Progenitor cell of endocrine pancreas (in vitro differentiated cells): ENCODE measurements at places on chromosomes 1 and 21. TPM values are rescaled to one million over a fixed set of nuclear protein-coding genes. Genes with fewer than 3 reads are reported as not detected.

DNA sequence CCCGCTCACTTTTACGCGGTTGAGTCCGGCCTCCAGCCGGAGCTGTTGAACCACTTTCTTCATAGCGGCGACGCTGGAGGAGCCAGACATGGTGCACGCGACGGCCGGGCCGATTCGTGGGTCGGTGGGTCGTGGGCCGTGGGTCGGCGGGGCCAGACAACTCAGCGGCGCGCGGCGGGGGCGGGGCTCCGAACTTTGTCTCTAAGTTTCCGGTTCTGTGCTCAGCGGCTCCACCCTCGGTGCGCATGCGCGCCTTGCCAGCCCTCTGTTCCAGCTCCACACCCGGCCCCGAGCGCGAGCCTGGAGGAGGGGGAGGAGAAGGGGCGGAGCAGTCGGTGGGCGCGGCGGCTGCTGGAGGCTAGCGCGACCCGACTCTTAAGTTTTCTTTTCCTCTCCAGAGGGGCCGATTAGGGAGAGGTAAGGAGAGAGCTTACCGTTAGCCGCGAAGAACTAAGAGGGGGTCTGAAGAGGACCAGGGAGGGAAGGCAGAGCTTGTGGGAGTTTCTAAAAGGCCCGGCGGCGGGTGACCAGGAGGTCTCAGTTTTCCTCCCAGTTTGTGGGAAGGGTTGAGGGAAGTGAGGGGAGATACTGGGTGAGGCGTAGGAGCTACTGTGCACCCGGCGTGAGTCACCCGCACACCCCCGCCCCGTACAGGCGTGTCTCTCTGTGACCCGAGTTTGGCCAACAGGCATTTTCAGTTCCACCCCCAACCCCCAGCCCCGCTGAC, at the start of the genes GNG5 and SPATA1:
Gene GNG5 (minus strand): TSS at position 580 of the 727 bp plus-strand sequence. CDS start 490 bp downstream, at position 90.
Gene SPATA1 (plus strand): TSS at position 385 of the 727 bp plus-strand sequence. CDS start 9,974 bp downstream, outside the sequence.
- H3K27ac ChIP-seq = peak within 1 kb of the TSS; percentile 99
- H3K4me3 ChIP-seq = peak within 1 kb of the TSS; percentile 93
- H3K27me3 ChIP-seq = no peaks in the 10 kb centered on the region
- DNase-seq = peak; percentile 97
- H3K4me1 ChIP-seq = peaks cover 24% of the 10 kb centered on the region
- peaks cover 24% of the 10 kb centered on the region for H3K36me3 ChIP-seq

GRCh38 chr1:226632169-226632879, 83.8 kb downstream of the STUM start:
- H3K4me1 ChIP-seq = no peaks in the 10 kb centered on the region
- no peak overlapping the region for H3K4me3 ChIP-seq
- peak overlapping the region; percentile 56 for H3K27ac ChIP-seq
- DNase-seq = no peak

- no peaks in the 10 kb centered on the region for H3K27me3 ChIP-seq
- peaks cover 37% of the 10 kb centered on the region for H3K36me3 ChIP-seq
- H3K4me3 ChIP-seq = no peak overlapping the region
- H3K4me1 ChIP-seq = no peaks in the 10 kb centered on the region
- DNase-seq = no peak
These were observed 66.5 kb upstream of the RAVER2 start for GRCh38 chr1:64678366-64678765.

GRCh38 chr1:158547533-158547932, 6.7 kb downstream of the OR6Y1 start:
- peaks cover 2% of the 10 kb centered on the region for H3K27me3 ChIP-seq
- DNase-seq = no peak
- H3K27ac ChIP-seq = no peak overlapping the region
- H3K36me3 ChIP-seq = no peaks in the 10 kb centered on the region
- H3K4me3 ChIP-seq = no peak overlapping the region
- H3K4me1 ChIP-seq = no peaks in the 10 kb centered on the region

DNA sequence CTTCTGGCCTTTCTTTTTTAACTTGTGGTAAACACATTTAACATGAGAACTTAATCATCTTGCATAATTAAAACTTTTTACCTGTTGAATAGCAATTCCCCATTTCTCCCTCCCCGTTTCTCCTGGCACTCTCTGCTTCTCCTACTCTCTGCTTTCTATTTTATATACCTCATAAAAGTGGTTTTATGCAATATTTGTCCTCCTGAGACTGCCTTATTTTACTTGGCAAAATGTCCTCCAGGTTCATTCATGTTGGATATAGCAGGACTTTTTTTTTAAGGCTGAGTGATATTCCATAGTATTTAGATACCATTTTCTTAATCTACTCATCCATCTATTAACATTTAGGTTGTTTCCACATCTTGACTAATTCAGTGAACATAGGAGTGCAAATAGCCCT, 35.0 kb downstream of the BTG3 start:
- no peak overlapping the region for H3K27ac ChIP-seq
- peaks cover 7% of the 10 kb centered on the region for H3K36me3 ChIP-seq
- H3K27me3 ChIP-seq = no peaks in the 10 kb centered on the region
- DNase-seq = no peak

- DNase-seq = no peak
- H3K4me1 ChIP-seq = peaks cover 9% of the 10 kb centered on the region
- no peaks in the 10 kb centered on the region for H3K27me3 ChIP-seq
- no peak overlapping the region for H3K27ac ChIP-seq
- H3K4me3 ChIP-seq = no peak overlapping the region
These were observed 48.7 kb downstream of the TESK2 start for GRCh38 chr1:45442272-45442671.

GRCh38 chr21:25556091-25556490, 51.2 kb downstream of the MRPL39 start:
- H3K4me3 ChIP-seq = no peak overlapping the region
- no peak for DNase-seq
- H3K4me1 ChIP-seq = no peaks in the 10 kb centered on the region
- peaks cover under 1% of the 10 kb centered on the region for H3K36me3 ChIP-seq
- H3K27ac ChIP-seq = no peak overlapping the region

DNA sequence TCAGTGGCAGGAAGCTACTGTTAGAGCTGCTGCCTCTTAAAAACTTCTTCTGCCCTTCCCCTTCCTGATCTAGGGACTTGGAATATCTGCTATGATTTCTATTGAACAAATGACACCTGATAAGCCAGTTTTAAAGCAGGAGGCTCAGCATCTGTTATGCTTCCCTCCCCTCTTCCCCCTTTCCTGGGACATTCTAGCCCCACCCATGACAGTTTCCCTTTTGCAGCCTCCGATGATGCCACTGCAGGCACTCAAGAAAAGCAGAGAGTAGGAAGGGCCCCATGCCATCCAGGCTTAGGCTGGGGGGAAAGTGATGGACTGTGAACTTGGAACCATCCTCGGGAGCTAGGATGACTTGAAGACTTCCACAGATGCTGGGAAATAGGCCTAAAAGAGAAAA, 15.1 kb upstream of the EPB41 start:
- no peak overlapping the region for H3K4me3 ChIP-seq
- H3K27ac ChIP-seq = no peak overlapping the region
- no peaks in the 10 kb centered on the region for H3K4me1 ChIP-seq
- no peak for DNase-seq

DNA sequence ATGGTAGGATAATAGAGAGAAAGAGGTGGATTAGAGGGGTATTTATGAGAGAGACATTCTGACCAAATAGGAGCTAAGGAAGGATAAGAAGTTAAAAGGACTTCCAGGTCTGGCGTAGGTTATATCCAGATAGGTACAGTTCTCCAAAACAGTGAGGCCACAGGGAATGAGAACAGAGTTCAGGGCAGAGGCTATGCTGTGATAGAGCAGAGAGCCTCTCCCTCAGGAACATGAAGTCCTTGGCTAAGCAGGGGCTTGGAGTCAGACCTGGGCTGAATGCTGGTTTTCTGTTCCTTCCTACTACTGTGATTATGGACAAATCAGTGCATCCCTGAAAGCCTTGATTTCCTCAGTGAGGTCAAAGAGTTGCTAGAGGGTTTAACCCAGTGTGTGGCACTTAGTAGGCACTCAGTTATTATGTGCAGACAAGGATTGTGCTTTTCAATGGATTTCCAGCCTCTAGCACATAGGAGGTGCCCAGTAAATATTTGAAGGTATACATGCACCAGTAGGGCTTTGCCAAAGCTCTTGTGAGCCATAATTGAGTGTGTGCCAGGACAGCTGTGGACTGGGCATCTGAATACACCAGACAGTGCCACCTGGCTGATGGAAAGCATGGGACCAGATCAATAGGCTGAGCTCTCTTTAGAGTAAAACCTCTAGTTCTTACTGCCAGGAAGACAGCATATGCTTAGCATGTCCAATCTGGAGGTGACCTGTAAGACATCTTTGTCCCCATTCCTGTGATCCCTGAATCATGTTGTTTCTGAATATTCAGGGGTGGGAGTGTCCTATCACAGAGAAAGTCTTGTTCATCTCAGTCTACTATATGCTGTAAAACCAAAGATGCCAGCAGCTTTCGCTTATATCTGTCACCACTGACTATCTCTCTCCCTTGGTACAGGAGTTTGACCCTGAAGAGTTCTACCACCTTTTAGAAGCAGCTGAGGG, 111.1 kb downstream of the PIK3R3 start:
- no peaks in the 10 kb centered on the region for H3K4me1 ChIP-seq
- no peaks in the 10 kb centered on the region for H3K27me3 ChIP-seq
- peaks cover 5% of the 10 kb centered on the region for H3K36me3 ChIP-seq
- H3K27ac ChIP-seq = no peak overlapping the region
- DNase-seq = no peak

- H3K4me1 ChIP-seq = peaks cover 15% of the 10 kb centered on the region
- DNase-seq = no peak
- H3K36me3 ChIP-seq = peaks cover 4% of the 10 kb centered on the region
These were observed 379 bp downstream of the RER1 start for GRCh38 chr1:2391931-2392509.

- no peaks in the 10 kb centered on the region for H3K4me1 ChIP-seq
- H3K36me3 ChIP-seq = no peaks in the 10 kb centered on the region
- H3K27ac ChIP-seq = no peak overlapping the region
- H3K27me3 ChIP-seq = no peaks in the 10 kb centered on the region
These were observed 238.4 kb downstream of the GPATCH2 start for GRCh38 chr1:217392441-217392840.

- H3K27me3 ChIP-seq = peaks cover 4% of the 10 kb centered on the region
- no peaks in the 10 kb centered on the region for H3K36me3 ChIP-seq
- peaks cover 12% of the 10 kb centered on the region for H3K4me1 ChIP-seq
- H3K27ac ChIP-seq = peak overlapping the region; percentile 99
These were observed 647 bp downstream of the SDHB start for GRCh38 chr1:17053086-17053684.

GRCh38 chr1:247528812-247529474, 7.3 kb downstream of the OR2C3 start:
- H3K27me3 ChIP-seq = no peaks in the 10 kb centered on the region
- no peak overlapping the region for H3K4me3 ChIP-seq
- H3K27ac ChIP-seq = no peak overlapping the region
- no peak for DNase-seq
- no peaks in the 10 kb centered on the region for H3K36me3 ChIP-seq

- no peak overlapping the region for H3K27ac ChIP-seq
- H3K4me1 ChIP-seq = peaks cover 11% of the 10 kb centered on the region
- no peak for DNase-seq
- H3K36me3 ChIP-seq = peaks cover 18% of the 10 kb centered on the region
These were observed 192.7 kb downstream of the VPS13D start for GRCh38 chr1:12422488-12422887.

GRCh38 chr1:9858293-9859035, 34.7 kb upstream of the CLSTN1 start:
- no peak overlapping the region for H3K27ac ChIP-seq
- H3K4me3 ChIP-seq = no peak overlapping the region
- no peaks in the 10 kb centered on the region for H3K4me1 ChIP-seq
- H3K27me3 ChIP-seq = no peaks in the 10 kb centered on the region

DNA sequence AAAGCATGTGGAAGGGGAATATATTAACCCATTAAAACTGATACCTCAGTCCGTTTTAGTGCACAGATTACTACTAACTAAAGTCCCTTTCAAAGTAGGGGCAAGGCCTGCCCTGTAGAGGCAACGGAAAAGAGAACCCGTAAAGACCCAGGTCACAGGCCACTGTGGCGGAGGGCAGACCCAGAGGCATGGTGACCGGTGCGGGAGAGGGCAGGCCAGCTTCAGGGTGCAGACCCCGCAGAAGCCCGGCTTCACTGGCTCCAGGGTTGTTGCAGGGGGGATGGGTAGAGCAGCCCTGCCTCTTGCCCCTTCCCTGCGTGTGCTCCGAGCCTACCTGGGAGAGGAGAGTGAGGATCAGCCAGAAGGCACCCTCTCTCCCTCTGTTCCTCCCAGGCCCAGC, 17.7 kb downstream of the CNTN2 start:
- H3K4me3 ChIP-seq = no peak overlapping the region
- H3K27ac ChIP-seq = no peak overlapping the region
- peaks cover 2% of the 10 kb centered on the region for H3K27me3 ChIP-seq
- DNase-seq = no peak

DNA sequence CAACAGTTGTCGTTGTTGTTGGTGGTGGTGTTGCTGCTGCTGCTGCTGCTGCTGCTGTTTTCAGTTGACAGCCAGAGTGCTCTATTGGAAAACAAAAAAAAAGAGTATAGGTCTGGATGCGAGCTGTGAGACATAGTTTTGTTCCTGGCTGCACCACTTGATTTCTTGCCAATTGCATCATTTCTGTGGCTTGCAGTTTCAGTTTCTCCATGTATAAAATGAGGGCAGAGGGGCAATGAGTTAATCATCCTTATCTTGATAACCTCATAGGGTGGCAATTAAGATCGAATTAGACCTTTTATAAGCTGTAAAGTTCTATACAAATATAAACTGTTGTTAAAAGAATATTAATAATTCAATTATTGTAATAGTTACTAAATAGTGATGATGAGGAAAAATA, 156.7 kb downstream of the DMRTA2 start:
- H3K36me3 ChIP-seq = no peaks in the 10 kb centered on the region
- no peak for DNase-seq
- no peak overlapping the region for H3K4me3 ChIP-seq
- H3K4me1 ChIP-seq = no peaks in the 10 kb centered on the region
- H3K27ac ChIP-seq = no peak overlapping the region

- H3K36me3 ChIP-seq = no peaks in the 10 kb centered on the region
- DNase-seq = peak; percentile 61
- no peak overlapping the region for H3K4me3 ChIP-seq
These were observed 71.8 kb downstream of the CD58 start for GRCh38 chr1:116498789-116499628.

DNA sequence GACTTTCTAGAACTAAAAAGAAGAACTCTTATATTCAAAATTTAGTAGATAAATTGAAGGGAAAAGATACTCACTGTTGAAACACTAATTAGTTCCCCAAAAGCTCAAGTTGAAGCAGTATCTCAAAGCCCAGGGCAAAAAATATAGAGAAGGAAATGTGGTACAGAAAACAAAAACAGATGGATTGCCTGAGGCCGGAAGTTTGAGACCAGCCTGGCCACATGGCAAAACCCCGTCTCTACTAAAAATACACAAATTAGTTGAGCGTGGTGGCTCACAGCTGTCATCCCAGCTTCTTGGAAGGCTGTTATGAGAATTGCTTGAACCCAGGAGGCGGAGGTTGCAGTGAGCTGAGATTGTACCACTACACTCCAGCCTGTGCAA, 36.0 kb downstream of the FAM177B start:
- peaks cover 4% of the 10 kb centered on the region for H3K36me3 ChIP-seq
- no peak overlapping the region for H3K27ac ChIP-seq
- H3K4me1 ChIP-seq = peaks cover 2% of the 10 kb centered on the region

Gene LCE2B
- total RNA-seq = not detected in 2 replicates

Gene INSRR
- total RNA-seq = not detected in 2 replicates

Gene OR2L3
- not detected in 2 replicates for total RNA-seq

Gene ARHGEF16
- total RNA-seq = 60.5 and 63.6 TPM in 2 replicates

Gene SLC35F3
- total RNA-seq = 0.71 and 0.74 TPM in 2 replicates

Gene TMCC2
- 4.6 and 5.0 TPM in 2 replicates for total RNA-seq
